ENCODE measurements at places on chromosomes 7 and 10. TPM values are rescaled to one million over a fixed set of nuclear protein-coding genes. Genes with fewer than 3 reads are reported as not detected.

DNA sequence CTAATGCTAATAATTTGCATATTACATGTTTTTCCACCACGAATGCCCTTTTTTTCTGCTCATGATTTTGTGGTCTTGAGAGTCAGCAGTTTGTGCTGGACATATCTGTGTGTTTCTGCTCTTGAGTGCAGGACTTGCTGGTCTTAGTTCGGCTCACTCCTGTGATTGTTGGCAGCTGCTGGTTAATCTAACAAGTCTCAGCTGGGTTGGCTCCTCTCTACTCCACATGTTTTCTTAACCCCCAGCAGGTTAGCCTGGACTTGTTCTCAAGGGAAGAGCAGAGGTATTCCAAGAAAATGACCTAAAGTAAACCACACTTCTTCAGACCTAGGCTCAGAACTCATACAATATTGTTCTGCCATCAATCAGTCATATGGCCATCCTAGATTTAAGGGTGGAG lies 1238.9 kb downstream of the XPNPEP1 start:
- no peak for DNase-seq

- DNase-seq, result no peak
Measured at GRCh38 chr7:159154243-159154642, 9.6 kb upstream of the VIPR2 start.

DNA sequence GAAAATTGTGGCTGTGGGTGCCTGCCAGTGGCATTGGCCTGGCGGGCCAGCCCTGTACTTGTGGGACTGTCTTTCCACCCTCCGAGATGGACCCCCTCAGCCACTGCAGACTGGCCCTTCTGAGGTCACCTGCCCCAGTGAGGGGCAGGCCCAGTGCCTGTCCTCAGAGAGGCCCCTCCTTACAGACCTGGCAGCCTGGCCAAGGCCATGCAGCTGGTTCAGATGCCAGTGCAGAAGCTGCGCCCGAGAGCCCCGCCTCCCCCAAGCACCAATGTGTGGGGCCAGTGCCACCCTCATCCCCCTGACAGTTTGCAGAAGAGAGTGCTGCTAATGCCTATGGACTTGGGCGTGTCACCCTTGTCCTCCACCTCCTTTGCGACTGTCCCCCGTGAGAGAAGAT lies 10.0 kb downstream of the ZNF316 start:
- DNase-seq, result no peak

Gene MUC12
- 3.8 TPM for total RNA-seq

- no peak for DNase-seq
Measured at GRCh38 chr10:72846238-72846637, 47.3 kb upstream of the OIT3 start.

- DNase-seq, result no peak
Measured at GRCh38 chr10:110074758-110075671, 67.2 kb downstream of the ADD3 start.

DNA sequence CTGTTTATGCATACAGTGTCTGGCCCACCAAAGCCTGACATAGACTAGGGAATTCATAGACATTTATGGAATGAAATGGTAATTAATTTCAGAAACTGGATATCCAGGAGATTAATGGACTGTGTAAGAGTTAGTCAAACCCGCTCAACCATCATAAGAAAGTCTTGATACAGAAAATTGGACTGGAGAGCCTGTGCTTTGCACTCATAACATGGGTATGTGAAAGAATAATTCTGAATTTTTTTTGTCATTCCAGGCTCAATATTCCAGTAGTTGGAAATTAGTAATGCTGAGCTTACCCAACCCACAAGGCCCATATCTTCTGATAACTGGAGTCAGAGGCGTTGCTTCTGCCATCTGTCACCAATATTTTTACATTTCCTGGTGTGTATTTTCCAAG lies 799.7 kb upstream of the IGFBP3 start:
- peak; percentile 27 for DNase-seq

GRCh38 chr10:124799211-124799610 lies 2.4 kb upstream of the ABRAXAS2 start:
- peak; percentile 68 for DNase-seq

Gene NPVF
- total RNA-seq, result not detected

Gene MYL10
- total RNA-seq, result not detected

Gene CHAT
- total RNA-seq, result not detected

Gene DHTKD1
- 28.0 TPM for total RNA-seq

Gene DPP6
- total RNA-seq, result 1.8 TPM

DNA sequence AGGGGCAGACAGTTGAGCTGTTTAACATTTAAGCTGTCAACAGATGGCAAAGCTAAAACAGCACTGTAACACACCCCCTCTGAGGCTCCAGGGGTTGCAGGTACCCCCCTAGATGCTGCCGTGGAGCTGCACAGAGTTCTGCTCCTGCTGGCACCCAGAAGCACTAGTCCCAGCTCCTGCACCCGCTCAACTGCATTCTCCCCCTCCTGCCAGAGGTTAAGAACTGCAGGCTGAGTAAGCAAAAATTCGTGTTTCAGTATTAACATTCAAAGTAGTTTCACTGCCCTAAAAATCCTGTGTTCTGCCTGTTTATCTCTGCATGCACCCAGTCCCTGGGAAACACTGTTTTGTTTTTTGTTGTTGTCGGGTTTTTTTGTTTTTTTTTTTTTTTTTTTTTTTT lies 790.8 kb upstream of the KCND2 start:
- DNase-seq, result peak; percentile 27

GRCh38 chr10:435397-435796 lies 254.1 kb downstream of the DIP2C start:
- DNase-seq, result no peak

Gene SH3PXD2A
- total RNA-seq, result 20.1 TPM

DNA sequence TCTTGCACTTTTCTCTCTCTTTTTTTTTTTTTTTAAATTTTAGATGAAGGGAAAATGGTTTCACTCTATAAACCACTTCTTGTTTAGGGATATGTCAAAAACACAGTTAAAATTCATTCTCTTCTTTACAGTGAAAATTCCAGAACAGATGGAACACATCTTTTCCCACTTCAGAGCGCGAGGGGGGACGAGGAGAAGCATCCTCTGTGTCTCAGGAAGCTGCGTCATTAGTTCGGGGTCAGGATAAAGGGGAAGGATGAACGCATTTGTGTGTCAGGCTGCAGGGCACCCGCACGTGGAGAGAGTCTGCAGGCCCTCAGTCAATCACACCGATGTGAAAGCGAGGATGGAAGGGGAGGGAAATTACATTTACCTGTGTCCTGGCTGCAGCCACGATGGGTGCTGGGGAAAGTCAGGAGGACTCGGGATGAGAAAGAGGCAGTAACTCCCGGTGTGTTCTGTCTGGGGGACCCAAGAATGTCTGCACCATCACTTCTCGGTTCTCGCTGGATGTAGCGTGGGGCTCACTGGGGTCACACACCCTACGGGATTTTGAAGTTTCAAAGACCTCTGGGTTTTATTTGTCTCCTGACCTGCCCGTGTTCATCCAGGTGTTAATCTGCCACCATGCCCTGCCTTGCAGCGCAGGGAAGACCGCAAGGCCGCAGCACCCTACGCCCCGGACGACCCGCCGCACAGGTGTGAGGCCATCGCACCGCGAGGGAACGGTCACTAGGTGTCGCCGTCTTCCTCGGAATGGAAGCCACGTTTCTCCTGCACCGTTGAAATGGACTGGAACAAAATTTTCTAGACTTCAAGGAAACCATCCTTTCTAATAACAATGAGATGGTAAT lies 66.7 kb upstream of the PITRM1 start:
- peak; percentile 79 for DNase-seq
